Cerebellum (tissue), 4 donors: ENCODE measurements at places on chromosomes 1 and 21. TPM values are rescaled to one million over a fixed set of nuclear protein-coding genes. Genes with fewer than 3 reads are reported as not detected.

APCS gene
- not detected for total RNA-seq

ROR1 gene
- 14.0 TPM for total RNA-seq

LENEP gene
- total RNA-seq = 1.5 TPM

NFASC gene
- total RNA-seq = 61.4 TPM

FAM3B gene
- total RNA-seq = not detected

BTBD19 gene
- 2.4 TPM for total RNA-seq

CRNN gene
- not detected for total RNA-seq

LRRC38 gene
- total RNA-seq = 2.4 TPM

SLC22A15 gene
- 32.8 TPM for total RNA-seq

SLC45A3 gene
- 1.3 TPM for total RNA-seq

ZNF648 gene
- 0.82 TPM for total RNA-seq

OR10J1 gene
- not detected for total RNA-seq

CERS2 gene
- 38.6 TPM for total RNA-seq

CCDC185 gene
- total RNA-seq = not detected

CRP gene
- total RNA-seq = not detected

PPM1J gene
- total RNA-seq = 1.00 TPM

DMBX1 gene
- total RNA-seq = 0.82 TPM

LCE3D gene
- not detected for total RNA-seq

DUSP23 gene
- 12.2 TPM for total RNA-seq

RIMS3 gene
- 28.9 TPM for total RNA-seq

OR2L5 gene
- total RNA-seq = 2.7 TPM

CBR3 gene
- total RNA-seq = 1.9 TPM

CACHD1 gene
- 46.5 TPM for total RNA-seq

CCDC30 gene
- 22.2 TPM for total RNA-seq

CCDC181 gene
- 7.9 TPM for total RNA-seq

PGBD5 gene
- total RNA-seq = 21.4 TPM

MT1HL1 gene
- total RNA-seq = not detected

RUNX1 gene
- 1.8 TPM for total RNA-seq

VN1R5 gene
- not detected for total RNA-seq

AMIGO1 gene
- total RNA-seq = 10.1 TPM

CDC73 gene
- total RNA-seq = 46.0 TPM

OR2T11 gene
- not detected for total RNA-seq

A3GALT2 gene
- not detected for total RNA-seq

SPAG17 gene
- 4.9 TPM for total RNA-seq

RNU1-2 gene
- total RNA-seq = 40,842 TPM

SLC5A9 gene
- total RNA-seq = not detected

KRTAP21-2 gene
- not detected for total RNA-seq

RGS18 gene
- total RNA-seq = 0.82 TPM

RAB25 gene
- total RNA-seq = not detected

PLPPR4 gene
- 27.3 TPM for total RNA-seq

C1orf159 gene
- total RNA-seq = 11.3 TPM

OLIG2 gene
- total RNA-seq = 14.4 TPM

CHI3L2 gene
- total RNA-seq = not detected

ANGPTL7 gene
- 0.27 TPM for total RNA-seq

HES3 gene
- total RNA-seq = not detected

COL24A1 gene
- total RNA-seq = 15.2 TPM

FABP3 gene
- total RNA-seq = 17.9 TPM

FCER1A gene
- total RNA-seq = not detected

ALDH4A1 gene
- 6.6 TPM for total RNA-seq

PSEN2 gene
- 23.0 TPM for total RNA-seq

HPCA gene
- total RNA-seq = 25.2 TPM

HNRNPU gene
- total RNA-seq = 402 TPM

TTC39A gene
- 7.0 TPM for total RNA-seq

MEX3A gene
- 49.8 TPM for total RNA-seq

FAM72D gene
- total RNA-seq = 1.4 TPM

RAB7B gene
- total RNA-seq = 0.54 TPM

C1orf116 gene
- total RNA-seq = 0.09 TPM

FAAH gene
- total RNA-seq = 19.0 TPM

TRPM2 gene
- 4.0 TPM for total RNA-seq

CCDC28B gene
- 13.4 TPM for total RNA-seq
